ENCODE measurements at places on chromosomes 12 and 14.
A peak's percentile ranks its signal among the peaks of the same experiment; 100 is the strongest.

- DNase-seq, result no peak
Measured at GRCh38 chr12:6074427-6074826, 50.0 kb downstream of the VWF start.

DNA sequence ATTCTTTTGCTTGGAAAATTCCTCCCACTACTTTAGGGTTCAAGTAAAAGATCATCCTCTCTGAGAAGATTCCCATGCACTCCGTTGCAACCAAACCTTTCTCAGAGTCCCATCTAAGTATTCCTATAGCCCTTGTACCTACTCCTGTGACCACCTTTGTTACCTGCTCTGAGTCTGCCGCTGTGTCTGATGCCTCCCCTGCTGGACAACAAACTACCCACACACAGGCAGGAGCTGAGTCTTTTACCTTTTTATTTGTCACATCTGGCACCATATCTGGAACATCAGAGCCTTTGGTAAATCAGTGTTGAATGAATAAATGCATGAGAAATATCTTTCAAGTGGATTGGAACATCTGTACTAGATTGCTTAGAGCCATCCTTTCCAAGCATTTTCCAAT, 82.1 kb upstream of the FLRT2 start:
- DNase-seq, result no peak

- DNase-seq, result peak; percentile 6
Measured at GRCh38 chr14:73977896-73978295, 27.8 kb downstream of the COQ6 start.

DNA sequence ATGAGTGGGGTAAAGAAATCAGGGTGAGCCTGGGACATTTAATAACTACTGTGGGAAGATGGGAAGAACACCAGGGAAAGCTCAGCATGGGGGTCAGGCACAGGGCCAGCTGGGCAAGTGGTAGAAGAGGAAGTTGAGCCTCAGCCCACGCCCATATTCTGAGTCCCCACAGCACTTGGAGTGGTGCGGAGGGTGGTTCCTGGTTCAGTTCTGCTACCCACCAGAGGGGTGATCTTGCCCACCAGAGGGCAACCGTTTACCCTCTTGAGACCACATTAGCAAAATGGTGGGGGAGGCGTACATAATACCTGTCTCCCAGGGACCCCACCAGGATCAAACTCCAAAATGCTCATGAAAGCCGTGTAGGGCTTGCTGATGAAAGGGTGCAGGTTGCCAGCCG, 16.8 kb upstream of the ANKRD33 start:
- DNase-seq, result no peak

- peak; percentile 81 for DNase-seq
Measured at GRCh38 chr12:69059465-69060457, 126.8 kb upstream of the CPM start.

DNA sequence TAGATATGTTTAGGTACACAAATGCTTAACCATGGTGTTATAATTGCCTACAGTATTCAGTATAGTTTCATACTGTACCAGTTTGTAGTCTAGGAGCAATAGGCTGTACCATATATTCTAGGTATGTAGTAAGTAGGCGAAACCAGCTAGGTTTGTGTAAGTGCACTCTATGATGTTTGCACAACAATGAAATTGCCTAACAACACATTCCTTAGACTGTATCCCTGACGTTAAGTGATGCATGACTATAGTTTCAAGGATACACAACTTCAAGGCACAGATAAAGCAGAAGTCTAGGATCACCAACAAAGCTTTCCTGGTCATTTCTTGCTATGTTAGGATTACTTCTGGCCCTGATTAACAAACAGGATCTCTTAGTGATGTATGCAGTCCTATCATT, 135.1 kb downstream of the SLC38A1 start:
- DNase-seq, result peak; percentile 49

DNA sequence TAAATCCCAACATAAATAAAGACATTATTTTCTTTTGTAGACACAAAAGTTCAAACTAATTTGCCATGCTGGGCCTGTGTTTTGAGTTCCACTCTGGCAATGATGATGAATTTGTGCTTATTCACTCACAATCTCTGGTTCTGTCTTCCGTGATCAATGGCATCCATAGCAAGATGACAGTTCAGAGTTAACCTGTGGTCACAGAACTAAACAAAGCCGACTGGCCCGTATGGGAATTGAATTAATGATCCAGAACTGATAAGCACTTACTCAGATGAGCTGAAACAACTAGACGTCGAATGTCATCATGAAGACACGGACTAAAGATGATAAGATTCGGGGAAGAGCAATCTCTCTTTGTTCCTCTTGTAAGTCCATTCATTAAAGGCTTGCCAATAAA, 81.6 kb downstream of the CAPZA3 start:
- no peak for DNase-seq

GRCh38 chr12:104352106-104352713, 48.7 kb downstream of the EID3 start:
- DNase-seq, result peak; percentile 60

DNA sequence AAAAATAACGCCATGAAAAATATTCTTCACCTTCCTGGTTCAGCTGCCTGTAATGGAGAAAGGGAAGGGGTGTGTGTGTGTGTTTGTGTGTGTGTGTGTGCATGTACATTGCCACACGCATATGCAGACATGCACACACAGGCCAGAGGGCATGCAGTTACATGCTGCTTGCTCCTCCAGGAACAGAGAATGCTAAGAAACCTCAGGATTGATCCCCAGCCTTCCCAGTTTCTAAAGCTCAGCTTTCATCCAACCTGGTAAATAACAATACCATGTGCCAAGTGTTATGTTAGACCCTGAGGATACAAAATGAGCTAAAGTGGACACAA, 241.7 kb downstream of the SPTSSA start:
- no peak for DNase-seq

DNA sequence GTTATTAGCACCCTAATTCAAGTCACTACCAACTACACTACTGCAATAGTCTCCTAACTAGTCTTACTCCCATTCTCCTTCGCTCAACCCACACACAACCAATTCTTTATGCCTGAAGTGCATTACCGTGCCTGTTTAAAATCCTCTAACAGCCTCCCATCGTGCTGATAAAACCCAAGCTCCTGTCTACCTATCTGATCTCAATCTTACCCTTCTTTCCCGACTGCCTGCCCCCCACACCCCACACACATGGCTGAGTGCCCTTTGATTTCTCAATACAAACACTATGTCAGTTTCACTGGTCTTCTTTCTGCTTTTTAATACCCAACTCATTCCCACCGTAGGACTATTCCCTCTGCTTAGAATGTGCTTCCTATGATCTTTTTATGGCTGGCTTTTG, 59.9 kb downstream of the SPPL3 start:
- DNase-seq, result no peak

- DNase-seq, result no peak
Measured at GRCh38 chr14:56659378-56659777, 79.8 kb downstream of the TMEM260 start.

DNA sequence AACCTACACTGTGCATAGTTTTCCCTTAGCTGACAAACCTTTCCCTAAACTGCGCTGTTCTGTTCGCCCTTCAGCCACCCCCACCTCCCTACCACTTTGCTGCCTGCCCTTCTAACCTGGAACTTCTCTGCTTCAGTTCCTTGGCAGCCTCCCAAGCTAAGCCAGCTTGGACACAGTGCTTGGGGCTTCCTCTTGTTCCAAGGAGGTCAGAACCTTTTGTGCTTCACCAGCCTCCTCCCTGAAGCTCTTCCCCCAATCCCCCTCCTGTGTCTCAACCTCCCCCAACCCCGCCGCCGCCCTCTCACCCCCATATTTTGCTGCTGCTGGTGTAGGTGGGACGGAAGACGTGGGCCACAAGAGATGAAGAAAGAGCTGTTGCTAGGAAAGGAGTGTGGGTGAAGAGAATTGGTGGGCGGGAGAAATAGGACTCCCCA, 8.1 kb upstream of the RIC8B start:
- peak; percentile 79 for DNase-seq

DNA sequence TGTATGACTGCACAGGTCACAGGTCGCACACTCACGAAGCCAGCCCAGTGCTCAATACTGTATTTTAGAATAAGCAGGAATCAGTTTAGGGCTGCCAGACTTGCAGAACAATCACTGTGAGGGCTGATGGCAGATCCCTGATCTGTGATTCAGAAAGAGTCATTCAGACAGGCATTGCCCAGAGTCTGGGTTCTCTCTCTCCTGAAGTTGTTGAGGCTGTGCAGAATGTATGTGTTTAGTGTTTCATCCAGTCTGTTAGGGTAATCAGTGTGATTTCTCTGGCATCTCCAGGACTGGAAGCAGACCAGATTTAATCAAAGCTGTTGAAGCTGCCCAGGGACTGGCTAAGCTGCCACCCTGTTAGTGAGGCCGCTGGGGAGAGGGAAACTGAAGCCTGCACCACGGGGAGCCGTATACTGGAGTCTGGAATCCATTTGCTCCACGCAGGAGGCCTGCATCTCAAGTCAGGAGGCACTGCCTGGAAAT, 69.3 kb downstream of the ETV6 start:
- peak; percentile 65 for DNase-seq

- DNase-seq, result no peak
Measured at GRCh38 chr14:102733326-102733725, 43.9 kb upstream of the TRAF3 start.

DNA sequence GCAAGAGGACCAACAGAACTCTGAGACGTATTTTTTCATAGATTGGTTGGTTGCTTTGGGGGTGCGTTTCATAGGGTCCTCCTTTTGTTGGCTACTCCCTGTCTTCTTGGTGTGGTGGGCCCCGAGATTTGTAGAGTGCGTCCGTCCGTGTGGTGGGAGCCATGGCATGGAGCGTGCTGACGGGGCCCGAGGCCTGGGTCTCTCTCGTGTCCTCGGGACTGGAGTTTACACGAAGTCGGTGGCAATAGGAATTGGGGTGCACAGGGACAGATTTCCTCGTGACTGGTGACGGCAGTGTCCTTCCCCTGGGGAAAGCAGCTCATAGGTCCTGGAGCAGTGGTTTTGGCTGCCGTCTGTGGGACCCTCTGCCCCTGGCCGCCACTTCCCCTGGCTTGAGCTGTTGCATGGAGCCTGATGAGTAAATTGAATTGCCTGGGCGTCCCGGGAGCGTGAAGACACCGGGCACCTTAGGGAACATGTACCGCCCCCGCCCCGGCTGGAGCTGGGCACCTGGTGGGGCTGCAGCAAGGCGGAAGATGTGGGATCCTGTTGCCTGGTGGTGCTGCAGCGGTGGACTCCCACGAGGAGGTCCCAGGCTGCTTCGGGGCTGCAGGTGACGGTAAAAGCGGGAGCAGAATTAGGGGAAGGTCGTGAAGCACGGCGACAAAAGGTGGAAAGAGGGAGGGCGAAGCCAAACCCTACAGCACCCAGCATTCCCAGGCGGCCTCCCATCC, 153.7 kb upstream of the ALG10B start:
- DNase-seq, result no peak

DNA sequence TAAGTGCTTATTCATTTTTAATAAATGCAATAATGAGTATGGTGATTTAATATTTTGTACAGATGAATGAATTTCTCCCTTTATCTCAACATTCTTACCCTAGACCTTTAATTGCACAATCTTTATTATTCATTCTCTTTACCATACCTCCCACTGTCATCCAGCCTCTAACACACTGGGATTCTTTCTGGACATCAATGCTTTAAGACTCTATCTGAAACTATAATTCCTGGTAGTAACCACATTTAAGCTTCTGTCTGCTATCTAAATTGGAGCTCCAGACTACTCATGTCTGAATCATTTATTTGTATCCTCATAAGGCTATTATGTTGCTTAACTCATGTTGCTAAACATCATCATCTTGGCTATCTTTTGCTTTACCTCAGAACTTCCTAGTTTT, 270.2 kb downstream of the ALG10B start:
- DNase-seq, result peak; percentile 7

DNA sequence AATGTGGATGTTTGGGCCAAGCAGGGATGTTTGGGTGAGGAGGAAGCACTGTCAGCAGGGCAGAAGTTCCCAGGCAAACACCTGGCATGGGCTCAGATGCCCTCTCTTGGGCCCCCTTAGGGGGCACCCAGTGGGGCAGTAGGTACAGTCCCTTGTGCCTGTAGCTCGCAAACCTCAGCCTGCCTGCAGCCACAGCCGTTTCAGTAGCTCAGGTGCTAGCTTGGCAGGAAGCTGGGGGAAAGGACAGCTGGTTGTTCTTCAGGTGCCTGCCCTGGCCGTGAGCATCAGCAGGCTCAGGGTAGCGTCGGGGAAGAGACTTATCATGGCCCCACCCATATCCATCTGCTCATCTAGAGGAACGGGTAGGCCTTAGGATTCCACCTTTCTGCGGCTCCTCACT, 67.5 kb downstream of the B4GALNT3 start:
- no peak for DNase-seq

GRCh38 chr12:43758247-43758727, 303 bp downstream of the PUS7L start:
- peak; percentile 42 for DNase-seq

DNA sequence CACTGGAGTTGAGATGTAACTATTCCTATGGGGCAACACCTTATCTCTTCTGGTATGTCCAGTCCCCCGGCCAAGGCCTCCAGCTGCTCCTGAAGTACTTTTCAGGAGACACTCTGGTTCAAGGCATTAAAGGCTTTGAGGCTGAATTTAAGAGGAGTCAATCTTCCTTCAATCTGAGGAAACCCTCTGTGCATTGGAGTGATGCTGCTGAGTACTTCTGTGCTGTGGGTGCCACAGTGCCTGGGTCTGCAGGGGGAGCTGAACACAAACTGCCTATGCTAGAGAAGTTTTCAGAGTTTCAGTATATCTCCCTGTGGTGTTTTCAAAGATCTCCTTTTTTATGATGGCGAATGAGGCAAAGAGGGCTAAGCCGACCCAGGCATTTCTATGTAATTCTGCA, 179.2 kb upstream of the OR4E1 start:
- DNase-seq, result no peak

- no peak for DNase-seq
Measured at GRCh38 chr12:121981456-121981855, 40.2 kb upstream of the BCL7A start.

DNA sequence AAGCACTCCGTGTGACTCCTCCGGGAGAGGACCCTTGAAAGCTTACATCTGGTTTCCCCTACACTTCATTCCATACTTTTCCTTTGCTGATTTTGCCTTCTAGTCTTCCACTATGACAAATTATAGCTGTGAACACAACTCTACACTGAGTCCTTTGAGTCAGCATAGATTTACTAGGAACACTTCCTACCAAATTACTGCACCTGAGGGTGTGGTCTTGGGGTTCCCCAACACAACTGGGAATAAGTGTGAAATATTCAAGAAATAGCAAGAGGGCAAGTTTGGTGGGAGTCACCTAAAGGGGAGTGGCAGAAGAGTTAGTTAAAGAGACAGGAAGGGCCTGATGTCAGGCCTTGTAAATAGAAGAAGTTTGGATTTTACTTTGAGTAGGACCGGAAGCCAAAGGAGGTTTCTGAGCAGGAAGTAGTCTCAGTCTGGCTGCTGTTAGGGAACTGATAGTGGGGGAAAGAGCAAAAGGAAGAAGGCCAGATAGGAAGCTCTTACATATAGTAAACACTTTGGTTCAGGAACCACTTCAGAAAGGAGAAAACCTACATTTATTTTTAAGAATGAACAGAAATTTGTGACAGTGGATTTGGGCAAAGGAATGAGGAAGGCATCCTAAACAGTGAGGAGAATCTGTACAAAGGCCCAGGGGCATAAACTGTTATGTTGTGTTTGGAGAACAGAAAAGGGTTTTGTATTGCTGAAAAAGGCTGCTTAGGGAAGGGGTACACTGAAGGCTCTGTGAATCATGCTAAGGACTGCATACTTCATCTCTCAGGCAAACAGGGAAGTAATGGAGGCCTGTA, 14.2 kb downstream of the SEL1L start:
- DNase-seq, result peak; percentile 54

GRCh38 chr12:77667101-77667500, 163.6 kb upstream of the NAV3 start:
- peak; percentile 2 for DNase-seq

Data from fibroblast of pulmonary artery (primary cell).